ENCODE measurements at places on chromosomes 11 and 22.

- DNase-seq: no peak
Measured at GRCh38 chr11:131002145-131002544, 85.9 kb upstream of the SNX19 start.

DNA sequence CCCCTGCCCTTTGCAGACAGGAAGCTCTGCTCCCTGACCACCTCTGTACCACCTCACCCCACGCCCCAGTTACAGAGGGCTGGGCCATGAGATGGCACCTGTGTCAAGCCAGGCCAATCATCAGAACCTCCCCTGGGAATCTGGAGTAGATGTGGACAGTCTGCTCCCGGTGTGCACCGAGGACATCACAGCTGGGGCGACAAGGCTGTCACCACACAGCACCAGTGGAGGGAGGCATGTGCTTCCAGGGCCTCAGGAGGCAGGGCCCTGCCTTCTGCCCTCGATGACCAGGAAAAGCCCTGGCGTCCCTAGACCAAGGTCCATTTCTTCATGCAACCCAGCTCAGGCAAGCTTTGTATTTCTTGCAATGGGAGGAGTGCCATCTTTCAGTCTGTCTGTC, 309.5 kb downstream of the CTTN start:
- DNase-seq: no peak

DNA sequence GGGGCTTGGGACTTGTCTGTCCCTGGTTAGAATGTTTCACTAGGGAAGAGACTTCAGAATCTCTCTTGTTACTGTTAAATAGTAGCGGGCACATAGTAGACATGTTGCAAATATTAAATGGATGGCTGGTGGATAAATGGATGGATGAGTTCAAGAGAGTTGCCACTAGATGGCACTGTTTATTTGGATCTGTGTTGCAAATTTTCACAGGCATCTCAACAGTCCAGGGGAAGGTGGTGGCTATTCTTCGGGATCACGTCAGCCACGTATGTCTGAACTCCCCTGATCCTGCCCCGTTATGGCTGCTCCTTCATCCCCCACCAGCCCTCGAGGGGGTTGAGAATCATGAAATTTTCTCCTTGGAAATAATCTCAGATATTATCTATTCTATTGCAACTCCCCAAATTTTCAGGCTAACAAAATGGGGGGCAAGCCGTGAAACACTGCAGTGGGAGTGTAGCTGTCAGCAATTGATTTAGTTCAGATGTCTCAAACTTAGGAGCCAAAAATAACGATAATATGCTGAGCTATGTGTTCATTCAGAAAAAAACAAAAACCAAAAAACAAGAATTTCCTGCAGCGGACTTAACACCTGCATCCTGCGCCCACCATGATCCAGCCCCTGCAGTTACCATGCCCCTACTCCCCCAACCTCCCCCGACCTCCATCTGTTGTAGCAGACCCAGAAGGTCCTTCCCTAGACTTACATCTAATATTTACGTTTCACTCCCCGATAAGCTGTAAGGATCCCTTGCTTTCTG, 29.1 kb upstream of the BIRC3 start:
- DNase-seq: no peak

DNA sequence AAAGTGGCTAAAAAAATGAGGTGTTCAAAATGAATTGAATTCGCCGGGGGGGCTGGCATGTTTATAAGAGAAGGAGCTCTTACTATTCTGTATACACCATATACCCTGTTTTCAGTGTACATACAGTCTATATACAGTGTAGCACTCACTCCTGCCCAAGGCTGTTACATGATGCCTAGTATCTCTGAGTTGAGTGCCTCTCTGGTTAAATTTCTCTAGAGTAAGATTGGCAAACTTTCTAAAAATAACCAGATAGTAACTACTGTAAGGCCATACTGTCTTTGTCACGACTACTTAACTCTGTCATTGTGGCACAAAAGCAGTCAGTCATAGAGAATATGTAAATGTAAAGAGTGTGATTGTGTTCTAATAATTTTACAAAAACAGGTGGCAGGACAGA, 58.1 kb downstream of the PHF21A start:
- DNase-seq: no peak

DNA sequence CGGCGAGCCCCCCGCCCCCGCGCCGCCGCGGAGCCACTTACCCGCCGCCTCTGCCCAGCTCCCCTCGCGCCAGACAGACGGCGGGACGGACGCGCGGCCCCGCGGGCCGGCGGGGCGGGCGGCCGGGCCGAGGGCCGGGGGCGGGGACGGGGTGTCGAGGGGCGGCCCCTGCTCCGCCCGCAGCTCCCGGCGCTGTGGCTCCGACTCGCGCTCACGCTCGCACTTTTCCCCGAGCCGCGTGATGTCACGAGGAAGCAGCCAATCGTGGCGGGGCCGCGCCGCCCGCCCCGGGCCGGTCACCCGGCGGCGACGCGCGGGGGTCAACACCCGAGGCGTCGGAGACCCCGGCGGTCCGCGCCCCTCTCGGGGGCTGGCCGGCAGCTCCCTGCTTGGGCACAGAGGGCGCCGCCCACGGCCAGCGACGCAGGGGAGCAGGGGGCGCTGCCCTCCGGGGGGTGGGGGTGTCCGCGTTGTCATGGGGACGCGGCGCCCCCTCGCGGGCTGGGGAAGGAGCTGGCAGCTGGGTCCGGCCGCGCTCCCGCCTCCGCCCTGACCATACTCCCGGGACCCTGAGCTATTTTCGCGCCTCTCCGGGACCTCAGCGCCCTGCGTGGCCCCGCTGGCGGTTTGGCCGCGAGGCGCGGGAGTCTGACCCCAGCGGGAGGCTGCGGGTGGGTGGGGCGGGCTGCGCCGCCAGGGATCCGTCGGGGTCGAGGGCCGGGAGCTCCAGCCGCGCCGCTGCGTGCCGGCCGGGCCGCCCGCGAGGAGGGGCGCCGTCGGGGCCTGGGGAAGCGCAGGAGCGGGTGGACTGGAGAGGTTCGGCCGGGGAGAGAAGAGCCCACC, at the start of gene CHRM4:
TSS of gene CHRM4 (minus strand) at position 199 of the 843 bp plus-strand sequence. CDS start 5,219 bp downstream, outside the sequence.
- no peak for DNase-seq

DNA sequence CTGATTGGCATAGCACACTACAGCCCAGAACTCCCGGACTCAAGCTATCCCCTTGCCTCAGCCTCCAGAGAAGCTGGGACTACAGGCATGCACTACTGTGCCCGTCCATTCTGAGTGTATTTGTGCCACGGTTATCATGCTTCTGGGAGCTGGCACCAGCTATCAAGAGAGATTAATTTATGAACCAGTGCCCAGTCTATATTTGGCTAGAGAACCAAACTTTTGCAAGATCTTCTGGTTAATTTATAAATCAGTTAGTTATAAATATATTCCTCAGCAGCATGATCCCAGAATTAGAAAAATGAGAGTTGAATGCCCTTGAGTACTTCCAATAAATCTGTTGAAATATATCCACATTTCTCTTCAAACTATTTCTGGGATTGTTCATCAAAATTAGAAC, 67.5 kb upstream of the OR5AN1 start:
- no peak for DNase-seq

GRCh38 chr11:64570341-64570740, 20.7 kb upstream of the SLC22A12 start:
- DNase-seq: no peak

GRCh38 chr11:12329169-12329568, 48.2 kb upstream of the PARVA start:
- no peak for DNase-seq

DNA sequence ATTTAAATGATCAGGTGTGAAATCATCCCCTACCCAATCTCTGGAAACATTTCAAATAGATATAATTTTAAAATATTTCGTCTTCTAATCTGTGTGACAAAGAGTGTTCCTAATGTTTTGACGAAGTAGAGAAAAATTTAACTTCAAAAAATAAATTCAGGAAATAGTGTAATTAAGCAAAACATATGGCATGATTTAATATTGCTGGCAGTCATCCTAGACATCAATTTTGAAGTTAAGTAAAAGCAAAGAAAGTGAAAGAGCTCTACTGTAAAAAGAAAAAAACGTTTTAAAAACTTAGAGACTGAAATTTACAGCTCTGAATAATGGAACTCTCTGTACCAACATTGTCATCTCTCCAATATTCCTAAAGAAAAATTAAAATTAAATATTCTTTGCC, 1062.3 kb downstream of the LRRC4C start:
- no peak for DNase-seq

- DNase-seq: no peak
Measured at GRCh38 chr11:123702139-123702538, 39.3 kb downstream of the ZNF202 start.

DNA sequence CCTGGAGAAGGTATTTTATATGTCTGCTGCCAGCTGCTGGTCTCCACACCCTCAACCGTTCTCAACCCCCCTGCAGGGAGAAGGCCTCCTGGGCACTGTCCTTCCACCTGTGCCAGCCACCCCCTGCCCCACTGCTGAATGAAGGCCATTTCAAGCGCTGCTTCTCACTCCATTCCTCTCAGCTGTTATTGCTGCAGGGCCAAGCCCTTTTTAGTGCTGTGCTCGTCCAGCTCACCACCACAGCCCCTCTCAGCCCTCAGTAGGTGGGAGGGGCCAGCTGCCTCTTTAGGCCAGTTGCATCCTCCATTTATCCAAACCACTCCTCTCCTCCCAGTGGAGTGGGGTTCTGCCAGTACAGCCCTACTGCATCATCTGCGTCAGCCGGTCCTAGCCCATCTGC, 1.8 kb upstream of the WBP2NL start:
- DNase-seq: no peak

DNA sequence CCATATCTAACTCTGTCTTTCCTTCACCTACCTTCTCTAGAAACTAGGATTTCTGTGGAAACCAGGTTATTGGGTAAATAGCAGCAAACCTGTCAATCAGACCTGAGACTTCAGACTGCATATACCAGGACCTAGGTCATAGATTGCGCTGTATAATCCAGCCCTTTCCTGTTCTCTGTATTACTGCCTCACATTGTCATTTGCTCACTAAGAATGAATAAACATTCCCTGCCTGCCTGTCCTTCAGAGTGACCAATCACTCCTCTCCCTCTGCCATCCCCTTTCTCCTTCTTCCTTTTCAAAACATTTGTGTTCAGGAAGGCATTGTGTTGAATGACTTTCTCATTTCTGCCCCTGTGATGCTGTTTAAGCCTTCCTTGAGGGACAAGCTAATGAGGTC, 14.1 kb upstream of the FZD4 start:
- DNase-seq: no peak

- no peak for DNase-seq
Measured at GRCh38 chr11:113163291-113164030, 150.9 kb upstream of the TTC12 start.

DNA sequence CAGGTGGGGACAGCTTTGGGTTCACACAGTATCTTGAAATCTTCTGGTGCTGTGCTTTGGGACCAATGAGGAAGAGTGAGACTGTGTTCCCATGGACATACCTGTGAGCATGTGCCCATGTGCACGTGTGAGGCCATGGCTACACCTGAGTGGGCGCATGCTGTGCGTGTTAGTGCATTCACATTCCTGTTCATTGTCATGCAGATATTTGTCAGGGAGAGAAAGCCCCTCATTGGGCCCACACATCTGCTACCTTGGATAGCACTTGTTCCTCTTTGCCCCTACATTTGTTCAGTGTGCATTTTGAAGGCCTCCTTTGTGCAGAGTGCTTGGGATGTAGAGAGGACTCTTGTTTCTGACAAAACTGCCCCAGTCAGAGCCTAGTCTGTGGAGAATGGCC, 154.3 kb upstream of the E2F8 start:
- DNase-seq: no peak

GRCh38 chr11:8081591-8082250, 710 bp downstream of the TUB start:
- DNase-seq: no peak

DNA sequence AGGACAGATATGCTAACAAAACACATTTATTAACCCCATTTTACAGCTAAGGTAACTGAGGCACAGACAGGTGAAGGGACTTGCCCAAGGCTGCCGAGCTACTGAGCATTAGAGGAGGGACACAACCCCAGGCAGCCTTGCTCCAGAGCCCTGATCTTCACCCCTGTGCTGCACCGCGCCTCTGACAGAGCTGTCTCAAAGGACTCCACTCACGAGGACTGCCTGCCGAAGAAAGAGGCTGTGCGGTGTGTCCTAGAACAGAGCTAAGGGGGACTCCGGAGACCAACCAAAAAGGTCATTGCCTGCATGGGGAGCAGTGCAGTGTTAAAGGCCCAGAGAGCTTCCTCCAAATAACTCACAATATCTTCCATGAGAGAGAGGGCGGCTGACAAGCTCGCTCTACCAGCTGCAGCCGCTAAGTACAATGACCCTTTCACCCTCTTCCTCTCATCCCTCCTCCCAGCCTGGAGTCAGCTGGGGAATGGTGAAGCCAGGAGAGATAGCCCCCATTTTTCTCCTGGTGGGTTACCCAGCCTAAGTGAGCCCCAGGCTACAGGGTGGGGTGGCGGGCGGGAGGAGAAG, 119.2 kb downstream of the DSCAML1 start:
- DNase-seq: no peak

- DNase-seq: no peak
Measured at GRCh38 chr11:17206463-17206862, 1.3 kb downstream of the PIK3C2A start.

- no peak for DNase-seq
Measured at GRCh38 chr22:26229910-26230309, 60.6 kb downstream of the SEZ6L start.

- no peak for DNase-seq
Measured at GRCh38 chr22:22754961-22755777, 110.8 kb downstream of the GGTLC2 start.

GRCh38 chr11:103659206-103659618, 377.2 kb upstream of the DDI1 start:
- no peak for DNase-seq

DNA sequence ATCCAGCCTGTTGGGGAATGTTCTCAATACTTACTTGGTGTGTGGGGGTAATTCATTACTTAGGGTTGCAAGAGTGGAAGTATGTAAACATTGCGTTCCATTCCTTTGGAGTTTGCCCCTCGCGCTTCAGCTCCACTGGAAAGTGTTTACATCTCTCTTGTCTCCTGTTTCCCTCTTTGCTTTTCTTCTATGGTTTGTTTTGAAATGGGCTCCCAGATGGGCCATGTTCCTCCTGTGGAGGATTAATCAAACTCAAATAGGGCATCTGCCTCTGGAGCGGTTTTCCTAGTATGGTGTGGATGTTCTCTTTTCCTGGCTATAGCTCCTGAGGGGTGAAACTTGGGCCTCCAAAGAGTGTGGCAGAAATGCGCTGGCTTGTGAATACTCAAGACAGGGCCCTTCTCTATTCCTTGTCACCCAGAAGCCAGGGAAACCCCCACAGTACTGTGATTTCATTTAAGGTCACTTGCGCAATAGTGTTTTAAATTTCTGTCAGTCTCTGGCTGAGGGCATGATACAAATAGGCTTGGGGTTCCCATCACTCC, 51.9 kb downstream of the CD44 start:
- no peak for DNase-seq

DNA sequence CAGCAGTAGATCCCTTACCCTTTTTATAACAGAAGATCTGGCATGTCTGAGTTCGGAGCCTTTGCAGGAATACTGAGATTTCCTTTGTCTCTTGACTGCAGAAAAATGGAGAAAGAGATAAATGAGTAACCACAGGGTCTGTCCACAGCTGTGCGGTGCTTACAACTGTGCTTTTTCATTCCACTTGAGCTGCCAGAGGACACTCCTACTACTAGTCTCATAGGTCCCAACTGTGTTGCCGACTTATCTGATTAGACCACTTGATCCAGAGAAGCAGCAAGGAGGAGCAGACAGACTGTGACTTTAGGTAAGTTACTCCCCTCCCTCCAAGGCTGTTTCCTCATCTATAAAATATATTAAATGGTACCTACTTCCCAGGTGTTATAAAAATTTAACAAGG, 17.5 kb downstream of the FAM227A start:
- no peak for DNase-seq

- DNase-seq: no peak
Measured at GRCh38 chr11:126331286-126331685, 24.2 kb upstream of the ST3GAL4 start.

- DNase-seq: no peak
Measured at GRCh38 chr22:35728639-35729308, 11.1 kb downstream of the APOL5 start.

Measured in stimulated activated CD8-positive, alpha-beta memory T cell treated with anti-CD3 and anti-CD28 coated beads, Interleukin-12 subunit alpha, Interleukin-12 subunit beta, amount 100 ng/mL, for 4 hours (primary cell).